ENCODE measurements at places on chromosomes 1 and 21. TPM values are rescaled to one million over a fixed set of nuclear protein-coding genes. Genes with fewer than 3 reads are reported as not detected.

The SLC9C2 gene
- total RNA-seq = not detected

DNA sequence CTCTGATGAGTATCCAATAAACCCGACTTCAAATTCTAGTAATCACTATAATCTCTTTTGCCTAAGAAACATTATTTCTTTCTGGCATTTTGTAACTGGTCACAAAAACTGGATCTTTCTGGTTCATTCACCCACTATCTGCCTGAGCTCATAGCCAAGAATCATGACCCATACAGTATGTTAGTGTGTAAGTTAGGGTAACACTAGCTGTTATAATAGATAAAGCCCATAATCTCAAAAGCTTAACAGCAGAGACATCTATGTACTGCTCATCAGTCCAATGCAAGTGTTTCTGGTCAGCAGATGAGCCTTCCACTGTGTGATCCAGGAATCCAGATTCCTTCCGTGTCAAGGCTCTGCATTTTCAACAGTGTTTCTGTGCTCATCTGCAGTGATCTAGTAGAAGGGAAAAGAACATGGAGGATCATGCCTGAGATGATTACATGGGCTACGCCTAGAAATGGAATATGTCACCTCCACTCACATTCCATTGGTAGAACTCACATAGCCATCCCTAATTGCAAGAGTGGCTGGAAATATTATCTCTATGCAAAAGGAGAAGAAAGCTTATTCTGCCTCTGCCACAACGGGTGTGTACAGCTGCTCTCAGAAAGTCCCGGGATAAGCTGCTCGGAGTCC is 27.7 kb downstream of the RRAGC start:
- no peak for DNase-seq

DNA sequence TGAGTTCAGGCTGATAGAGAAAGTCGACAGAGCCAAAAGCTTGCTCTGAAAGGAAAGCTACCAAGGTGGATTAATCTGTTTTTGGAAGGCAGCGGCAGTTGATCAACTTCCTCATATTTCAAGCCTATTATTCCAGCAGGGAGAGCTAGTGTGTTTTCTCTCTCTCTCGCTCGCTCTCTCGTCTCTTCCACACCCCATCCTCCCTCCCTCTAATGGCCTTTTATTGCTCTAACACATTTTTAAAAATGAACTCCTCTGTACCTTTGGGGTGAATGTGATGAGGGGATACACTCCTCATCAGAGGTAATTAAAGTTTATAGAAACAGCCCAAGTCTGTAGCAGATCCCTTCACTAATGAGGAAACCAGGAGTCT is 126.4 kb downstream of the CLIC6 start:
- no peak for DNase-seq

The AMY1A gene
- not detected for total RNA-seq

The SLAMF9 gene
- 0.80 TPM for total RNA-seq

DNA sequence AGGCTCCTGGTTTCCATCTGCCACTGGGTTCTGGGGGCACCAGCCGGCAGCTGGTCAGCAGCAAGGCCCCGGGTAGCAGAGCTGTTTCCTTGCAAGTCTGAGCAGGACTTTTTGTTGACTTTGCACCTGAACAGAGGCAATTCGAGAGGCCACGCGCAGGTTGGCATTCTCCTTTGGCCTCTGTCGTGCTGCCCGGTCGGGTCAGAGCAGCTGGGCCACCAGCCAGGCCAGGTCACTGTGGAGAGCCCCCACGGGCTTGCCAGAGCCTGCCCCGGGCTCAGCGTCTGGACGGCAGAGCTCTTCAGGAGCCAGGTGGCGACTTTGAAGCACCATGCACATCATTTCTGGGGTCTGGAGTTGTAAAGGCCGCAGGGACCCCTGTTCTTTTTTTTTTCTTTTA is 28.4 kb upstream of the TMEM52 start:
- no peak for DNase-seq

The TFF2 gene
- total RNA-seq = not detected

The GJA5 gene
- 19.6 TPM for total RNA-seq

- DNase-seq = no peak
These were observed 470 bp downstream of the TNR start for GRCh38 chr1:175742790-175743459.

DNA sequence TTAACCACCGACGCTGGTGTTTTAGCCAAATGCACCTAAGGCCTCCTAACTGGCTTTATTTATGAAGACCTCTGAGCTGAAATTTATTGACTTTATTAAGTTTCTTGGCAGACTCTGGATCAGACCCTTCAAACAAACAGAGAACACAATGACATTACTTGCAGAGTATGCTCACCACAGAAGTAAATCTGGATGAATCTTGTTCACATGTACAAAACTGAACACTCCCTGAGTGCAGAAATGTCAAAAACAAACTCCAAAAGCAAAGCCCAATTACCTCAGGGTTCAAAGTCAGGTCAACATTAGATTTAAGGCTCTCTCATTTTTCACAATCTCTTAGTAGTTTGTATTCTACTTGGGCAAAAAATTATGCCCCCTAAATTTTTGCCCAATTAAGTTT is 218.6 kb downstream of the SLC45A1 start:
- no peak for DNase-seq

- no peak for DNase-seq
These were observed 187.6 kb downstream of the RHOU start for GRCh38 chr1:228922722-228923376.

DNA sequence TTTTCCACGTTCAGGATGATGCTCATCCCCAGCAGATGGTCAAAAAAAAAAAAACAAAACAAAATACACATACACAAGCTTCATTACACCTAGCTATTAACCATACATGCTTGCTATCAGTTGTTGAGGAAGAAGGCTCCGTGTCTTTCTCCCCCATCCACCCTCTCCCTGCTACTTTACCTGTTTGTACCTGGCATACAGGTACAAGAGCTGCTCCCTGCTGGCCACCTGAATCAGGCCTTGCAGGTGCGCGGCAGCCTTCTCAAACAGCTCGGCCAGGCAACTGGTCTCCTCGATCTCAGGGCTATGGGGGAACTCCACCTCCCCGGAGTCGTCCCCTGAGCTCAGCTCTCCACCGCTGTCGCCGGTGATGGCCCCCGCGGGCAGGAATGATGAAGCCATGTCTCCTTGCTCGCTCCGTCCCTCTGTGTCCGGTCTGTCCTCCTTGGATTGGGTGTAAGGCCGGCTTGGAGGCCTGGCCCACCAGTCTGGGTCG is 464 bp downstream of the ACBD6 start:
- no peak for DNase-seq

DNA sequence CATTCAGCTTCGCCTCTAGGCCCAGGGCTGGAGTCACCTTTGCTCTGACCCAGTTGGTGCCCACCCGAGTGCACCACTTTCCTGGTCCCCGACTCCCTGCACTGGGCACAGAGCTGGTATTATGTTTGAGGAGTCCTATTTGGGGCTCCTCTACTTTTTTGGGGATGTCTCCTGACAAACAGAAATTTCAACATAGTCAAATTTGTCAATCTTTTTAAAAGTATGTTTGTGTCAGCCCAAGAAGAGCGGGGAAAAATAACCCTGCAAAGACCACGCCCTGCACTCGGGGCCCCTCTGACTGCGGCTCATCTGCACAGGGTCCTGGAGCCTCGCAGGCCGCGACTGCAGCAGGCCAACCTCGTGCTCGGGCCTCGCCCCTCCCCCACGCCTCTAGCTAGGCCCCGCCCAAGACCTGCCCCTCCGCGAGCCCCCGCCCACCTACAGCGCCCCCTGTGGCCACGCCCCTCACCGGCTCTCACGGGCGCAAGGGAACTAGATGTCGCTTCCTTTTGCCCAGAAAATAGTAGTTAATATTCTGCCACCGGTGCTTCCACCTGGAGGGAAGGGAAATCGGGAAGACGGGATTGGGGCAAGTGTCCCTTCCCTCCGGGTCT is 11.4 kb downstream of the FAM229A start:
- DNase-seq = peak; percentile 90

DNA sequence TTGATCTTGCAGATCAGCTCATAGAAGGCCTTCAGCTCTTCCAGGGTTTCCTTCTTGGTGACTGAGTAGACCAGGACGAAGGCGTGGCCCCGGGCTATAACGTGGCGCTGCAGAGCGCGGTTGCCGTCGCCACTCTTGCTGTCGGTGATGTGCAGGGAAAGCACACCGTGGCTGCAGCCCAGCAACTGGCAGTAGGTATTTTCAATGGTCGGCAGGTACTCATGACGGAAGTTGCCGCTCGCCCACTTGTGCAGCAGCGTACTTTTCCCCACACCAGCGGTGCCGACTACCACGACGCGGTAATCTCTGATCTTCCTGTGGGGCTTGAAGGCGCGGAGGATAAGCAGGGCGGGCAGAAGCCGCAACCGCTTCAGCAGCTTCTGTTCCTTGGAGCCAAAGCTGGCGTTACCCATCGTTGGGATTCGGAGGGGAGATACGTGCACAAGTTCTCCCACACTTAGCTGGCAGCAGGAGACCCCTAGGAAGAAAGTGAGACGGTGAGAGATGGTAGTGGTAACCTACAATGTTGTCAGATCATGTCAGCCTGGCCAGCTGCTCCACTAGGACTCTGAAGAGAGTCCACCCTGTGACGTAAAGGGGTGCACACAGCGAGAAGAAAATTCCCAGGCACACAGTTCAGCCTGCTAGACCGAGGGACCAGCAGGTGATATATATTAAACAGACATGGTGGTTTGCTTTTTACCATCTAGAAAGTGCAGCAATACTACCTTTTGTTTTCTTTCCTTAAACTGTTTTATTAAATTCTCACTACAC is 3.4 kb downstream of the DIRAS3 start:
- DNase-seq = no peak

DNA sequence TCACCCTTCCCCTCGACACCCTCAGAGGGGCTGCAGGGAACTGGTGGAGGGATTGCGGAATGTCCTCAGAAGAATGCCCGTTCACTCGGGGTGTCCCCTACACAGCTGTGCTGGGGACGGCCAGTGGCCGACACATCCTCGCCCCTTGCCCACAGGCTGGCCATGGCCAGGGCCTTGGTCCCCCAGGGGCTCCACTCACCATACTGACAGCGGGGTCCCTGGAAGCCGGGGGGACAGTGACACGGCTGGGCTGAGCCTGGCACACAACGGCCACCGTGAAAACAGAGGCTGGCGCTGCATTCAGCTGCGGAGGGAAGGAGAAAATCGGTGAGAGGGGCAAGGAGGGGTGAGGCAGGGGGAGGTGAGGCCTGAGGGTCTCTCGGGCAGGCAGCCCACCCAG is 31.7 kb downstream of the MEGF6 start:
- no peak for DNase-seq

The CLCA2 gene
- total RNA-seq = not detected

DNA sequence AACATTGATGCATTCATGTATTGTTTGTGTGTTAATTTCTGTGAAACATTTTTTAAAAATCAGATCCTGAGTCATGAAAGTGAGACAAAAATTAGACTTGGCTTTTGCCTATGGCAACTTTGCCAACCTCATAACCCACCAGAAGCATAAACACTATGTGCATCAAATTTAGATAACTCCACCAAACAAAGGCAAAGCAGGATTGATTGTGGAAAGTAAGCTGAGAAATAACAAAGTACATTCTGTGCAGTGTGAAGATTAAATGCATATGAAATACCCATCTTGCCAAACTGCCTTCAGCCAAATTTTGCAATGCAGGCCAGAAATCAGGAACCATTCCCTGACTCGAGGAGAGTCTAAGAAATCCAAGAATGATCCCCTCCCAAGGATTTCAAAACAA is 493.4 kb downstream of the AJAP1 start:
- no peak for DNase-seq

- no peak for DNase-seq
These were observed 10.0 kb upstream of the AGPAT3 start for GRCh38 chr21:43854773-43855633.

GRCh38 chr1:229582011-229582694 is 23.6 kb upstream of the ABCB10 start:
- peak; percentile 67 for DNase-seq

DNA sequence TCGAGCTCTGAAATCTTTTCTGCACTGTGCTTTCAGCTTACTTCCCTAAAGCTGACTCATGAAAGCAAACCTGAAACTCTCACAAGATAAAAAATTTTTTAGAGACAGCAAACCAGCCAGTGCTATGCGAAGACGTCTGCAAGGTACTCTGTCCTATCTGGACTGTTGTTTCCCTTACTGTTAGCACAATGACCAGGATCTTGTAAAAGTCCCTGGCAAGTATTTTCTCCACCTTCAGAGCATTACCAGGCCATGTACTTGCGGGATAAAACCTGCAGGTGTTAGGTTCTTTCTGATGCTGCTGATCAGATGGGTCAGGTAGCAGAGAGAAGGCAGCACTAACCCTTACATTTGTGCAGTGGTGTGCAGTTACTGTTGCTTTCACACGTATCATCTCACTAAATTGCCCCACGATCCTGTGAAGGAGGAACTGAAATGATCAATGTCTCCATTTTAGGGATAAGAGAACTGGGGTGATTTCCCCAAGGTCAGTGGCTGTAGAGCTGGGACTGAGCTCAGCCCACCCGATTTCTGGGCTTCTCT is 56.6 kb downstream of the PLXNA2 start:
- DNase-seq = no peak

- no peak for DNase-seq
These were observed 176.1 kb upstream of the TMEM51 start for GRCh38 chr1:14977338-14977931.

GRCh38 chr1:190754666-190755065 is 277.0 kb upstream of the BRINP3 start:
- DNase-seq = no peak

DNA sequence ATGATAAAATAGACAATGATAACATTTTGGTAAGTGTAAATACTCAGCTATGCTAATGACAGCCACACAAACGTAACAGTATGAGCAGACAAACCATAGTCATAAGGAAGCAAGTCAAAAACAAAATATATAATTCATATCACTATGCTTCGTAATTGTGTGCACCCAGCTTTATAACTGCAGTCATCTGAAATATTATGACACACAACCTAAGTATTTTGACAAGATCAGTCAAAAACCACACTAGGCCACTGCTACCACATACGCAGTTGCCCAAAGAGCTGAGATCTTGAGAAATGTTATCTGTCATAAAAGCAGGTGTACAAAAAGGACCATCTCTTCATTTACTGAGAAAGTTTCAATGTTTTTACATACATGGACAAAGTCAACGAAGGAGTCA is 26.0 kb downstream of the RNASEL start:
- DNase-seq = no peak

DNA sequence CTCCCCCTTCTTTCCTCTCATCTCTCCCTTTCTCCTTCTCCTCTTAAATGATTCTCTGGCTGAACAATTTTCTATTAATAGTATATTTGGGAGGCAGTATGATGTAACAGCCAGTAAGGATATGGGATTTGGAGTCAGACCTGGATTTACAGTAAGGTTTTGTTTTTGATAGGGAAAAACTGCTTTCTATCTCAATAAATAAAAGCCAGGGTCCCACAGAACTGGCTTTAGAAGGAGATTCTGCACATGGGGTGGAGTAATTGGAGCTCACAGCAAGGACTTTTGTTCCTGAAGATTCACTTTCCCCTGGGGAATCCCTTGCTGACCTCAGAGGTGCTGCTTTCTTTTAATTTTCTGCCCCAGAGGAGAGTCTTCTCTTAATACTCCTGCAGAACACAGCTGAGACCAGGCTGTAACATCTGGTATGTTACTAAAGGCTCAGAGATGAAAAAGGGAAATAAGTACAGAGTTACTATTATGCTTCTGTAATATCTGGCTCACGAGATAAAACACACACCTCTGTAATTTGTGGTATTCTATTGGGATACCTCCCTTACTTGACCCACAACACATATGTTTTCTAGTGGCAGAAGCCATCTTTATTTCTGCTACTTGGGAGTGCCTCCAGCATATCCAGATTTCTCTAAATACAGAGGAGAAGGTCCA is 13.4 kb downstream of the EPB41 start:
- no peak for DNase-seq

All from sciatic nerve (tissue), 2 donors.